ENCODE measurements at places on chromosomes 2 and 18.

- DNase-seq = no peak
Measured at GRCh38 chr2:74849228-74849892, 15.4 kb downstream of the HK2 start.

DNA sequence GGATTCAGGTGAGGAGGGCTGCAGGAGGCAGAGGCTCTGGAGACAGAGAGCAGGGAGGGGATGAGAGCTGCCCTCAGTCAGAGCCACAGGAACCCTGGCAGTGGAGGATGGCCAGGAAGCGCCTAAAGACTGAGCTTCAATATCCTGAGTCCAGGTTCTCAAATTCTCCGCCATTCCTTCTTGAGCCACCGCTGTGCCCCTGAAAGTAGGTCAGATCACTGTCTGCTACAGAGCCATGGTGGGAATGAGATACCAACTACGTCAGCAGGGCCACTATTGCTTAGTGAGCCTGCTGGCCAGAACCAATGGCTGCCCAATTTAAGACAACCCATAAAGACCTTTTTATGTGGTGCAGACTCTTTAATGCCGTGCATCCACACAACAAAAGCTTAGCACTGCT is 155.5 kb downstream of the CTIF start:
- no peak for DNase-seq

DNA sequence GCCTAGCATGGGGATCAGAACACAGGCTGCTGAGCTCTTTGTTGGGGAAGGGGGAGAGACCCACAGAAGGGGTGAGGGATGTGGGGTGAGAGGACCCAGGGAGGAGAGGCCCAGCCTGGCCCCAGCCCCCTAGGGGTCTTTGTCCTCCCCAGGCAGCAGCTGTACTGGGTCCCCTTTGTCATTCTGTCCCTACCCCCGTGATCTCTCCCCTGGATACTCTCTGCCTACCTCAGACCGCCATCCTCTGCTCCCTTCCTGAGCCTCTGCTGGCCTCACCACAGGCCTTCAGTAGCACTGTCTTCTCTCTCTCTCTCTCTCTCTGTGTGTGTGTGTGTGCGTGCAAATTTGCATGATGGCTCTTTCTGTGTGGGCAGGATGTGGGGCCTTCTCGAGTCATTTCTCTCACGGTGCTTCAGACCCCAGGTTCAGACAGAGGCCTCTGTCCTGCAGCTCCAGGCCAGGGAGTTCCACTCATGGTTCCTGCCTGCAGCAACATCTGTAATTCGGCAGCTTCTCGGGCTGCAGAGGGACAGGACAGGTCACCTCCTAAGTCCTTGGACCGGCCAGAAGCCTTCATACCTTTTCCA is 1.4 kb downstream of the PSD4 start:
- no peak for DNase-seq

GRCh38 chr18:38980420-38980819 is 1414.8 kb upstream of the CELF4 start:
- DNase-seq = no peak

GRCh38 chr2:71784734-71785511 is 331.6 kb downstream of the DYSF start:
- DNase-seq = no peak

DNA sequence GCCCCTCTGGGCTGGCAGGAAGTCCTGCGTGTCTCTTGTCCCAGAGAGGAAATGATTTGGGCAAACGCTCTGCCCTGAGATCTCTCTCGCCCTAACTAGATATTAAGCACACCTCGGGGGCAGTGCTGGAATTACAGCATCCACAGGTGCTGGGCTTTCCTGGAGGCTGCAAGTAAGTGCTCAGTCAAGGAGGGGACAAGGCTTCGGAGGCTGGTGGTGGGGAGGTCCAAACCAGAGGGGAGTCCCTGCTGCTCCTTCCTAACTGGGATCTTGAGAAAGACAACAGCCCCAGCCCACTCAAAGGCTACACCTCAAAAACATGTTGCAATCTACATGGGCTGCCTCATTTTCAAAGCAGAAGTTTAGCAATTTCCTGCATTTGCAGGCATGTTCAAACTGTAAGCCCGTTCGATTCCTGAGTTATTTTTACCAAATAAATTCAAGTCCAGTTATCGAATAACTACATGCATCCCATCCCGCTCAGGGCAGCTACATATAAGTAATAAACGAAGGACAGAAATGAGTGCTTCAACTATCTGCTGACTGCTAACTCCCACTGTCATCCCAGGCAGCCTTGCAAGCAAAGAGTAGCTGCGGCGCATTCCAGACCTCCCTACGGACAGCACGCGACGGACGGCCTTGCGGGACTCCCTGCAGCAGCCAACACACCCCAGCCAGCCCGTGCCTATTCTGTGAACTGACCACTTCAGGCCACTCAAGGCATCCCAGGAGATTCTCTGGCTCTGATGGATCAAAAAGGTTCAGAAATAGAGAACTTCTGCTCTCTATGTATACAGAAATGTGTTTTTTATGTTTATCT is 27.5 kb downstream of the ZNF516 start:
- DNase-seq = no peak

- DNase-seq = no peak
Measured at GRCh38 chr18:12769644-12770440, 67.0 kb downstream of the PSMG2 start.

GRCh38 chr2:201918616-201919307 is 112.4 kb downstream of the CDK15 start:
- no peak for DNase-seq

DNA sequence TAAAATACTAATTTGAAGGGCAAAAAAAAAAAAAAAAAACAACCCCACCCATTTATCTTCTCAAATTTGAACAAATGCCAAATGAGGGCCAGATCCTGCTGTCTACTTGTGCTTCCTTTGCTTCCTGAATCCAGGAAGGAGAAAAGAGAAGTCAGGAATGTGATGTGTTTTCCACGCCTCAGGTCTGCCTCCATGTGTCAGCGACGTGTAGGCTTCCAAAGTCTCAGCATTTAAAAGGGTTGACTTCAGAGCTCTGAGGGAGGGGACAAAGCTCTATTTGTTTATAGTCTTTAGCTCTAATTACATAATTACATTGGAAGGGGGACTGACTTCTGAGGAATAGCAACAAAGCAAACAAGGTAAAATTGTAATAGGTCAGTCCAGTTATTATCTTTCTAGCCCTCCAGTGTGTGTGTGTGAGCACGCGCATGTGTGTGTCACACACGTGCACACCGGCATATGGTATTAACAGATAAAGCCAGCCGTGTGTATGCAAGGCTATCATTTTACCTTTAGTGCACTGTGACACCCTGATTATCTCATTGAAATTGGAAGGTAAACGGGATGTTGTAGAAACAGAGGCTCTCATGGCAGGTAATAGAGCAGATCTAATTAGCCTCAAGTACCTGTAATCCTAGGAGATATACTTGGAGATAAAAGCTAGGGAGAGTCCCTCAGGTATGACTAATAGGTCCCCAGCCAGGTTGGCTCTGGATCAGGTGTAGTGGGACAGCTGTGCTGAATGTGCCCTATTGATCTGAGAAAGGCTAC is 911.4 kb upstream of the ZEB2 start:
- no peak for DNase-seq

DNA sequence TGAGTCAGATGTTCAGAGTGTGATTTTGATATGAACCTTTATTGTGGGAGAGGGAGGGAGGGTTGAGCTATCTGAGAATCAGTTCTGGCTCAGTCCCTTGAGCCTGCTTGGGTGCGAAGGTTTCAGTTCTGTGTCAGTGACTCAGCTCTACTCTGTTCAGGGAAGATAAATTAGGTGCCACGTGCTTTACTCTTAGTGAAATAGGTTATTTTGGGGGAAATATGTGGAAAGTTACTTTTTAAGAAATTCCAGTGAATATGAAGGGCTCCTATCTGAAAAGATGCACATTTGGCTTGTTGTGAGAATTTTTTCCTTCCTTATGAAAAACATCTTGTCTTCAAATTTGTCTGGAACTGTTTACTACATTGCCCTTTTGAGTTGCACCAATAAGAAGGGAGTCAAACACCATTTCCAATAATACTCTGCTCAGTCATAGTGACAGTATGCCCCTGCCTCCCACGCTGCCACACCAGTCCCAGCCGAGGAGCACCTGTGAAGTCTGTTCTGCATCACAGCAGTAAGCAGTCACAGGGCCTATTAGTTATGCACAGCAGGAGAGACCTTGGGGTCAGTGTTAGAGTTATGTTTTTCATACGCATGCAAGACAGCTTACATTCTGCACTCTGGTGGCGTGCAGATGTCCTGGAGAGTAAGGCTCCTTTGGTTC is 32.8 kb upstream of the DNAH7 start:
- no peak for DNase-seq

GRCh38 chr2:188050726-188051125 is 240.9 kb upstream of the GULP1 start:
- DNase-seq = no peak

DNA sequence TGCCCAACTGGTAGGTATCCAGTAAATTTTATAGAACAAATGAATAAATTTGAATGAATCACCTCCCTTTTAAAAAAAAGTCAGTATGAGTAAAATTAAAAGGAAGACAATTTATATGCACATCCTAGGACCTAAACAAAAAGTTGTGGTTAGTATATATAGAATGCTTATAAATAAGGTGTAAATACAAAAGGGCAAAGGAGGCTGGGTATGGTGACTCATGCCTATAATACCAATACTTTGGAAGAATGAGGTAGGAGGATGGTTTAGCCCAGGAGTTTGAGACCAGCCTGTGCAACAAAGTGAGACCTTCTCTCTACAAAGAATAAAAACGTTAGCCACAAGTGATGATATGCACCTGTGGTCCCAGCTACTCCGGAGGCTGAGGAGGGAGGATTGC is 12.8 kb downstream of the C2orf69 start:
- DNase-seq = no peak

- no peak for DNase-seq
Measured at GRCh38 chr2:226661789-226662545, 137.7 kb downstream of the IRS1 start.

DNA sequence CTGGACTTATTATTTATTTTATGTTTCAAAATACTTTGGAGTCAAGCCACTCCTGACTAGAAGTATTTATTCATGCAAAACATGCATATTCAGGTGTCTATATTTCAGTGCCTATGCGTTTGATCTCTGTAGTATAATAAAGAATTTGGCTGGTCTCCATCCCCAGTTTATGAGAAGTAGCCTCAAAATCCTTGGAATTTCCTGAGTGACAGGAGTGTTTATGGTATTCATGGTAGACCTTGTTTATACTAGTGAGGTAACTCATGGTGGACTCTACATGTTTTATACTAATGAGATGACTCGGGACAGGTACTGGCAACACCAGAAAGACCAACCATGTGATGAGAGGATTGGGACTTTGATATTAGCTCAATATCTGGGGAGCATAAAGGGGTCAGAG is 43.9 kb upstream of the CSRNP3 start:
- no peak for DNase-seq

DNA sequence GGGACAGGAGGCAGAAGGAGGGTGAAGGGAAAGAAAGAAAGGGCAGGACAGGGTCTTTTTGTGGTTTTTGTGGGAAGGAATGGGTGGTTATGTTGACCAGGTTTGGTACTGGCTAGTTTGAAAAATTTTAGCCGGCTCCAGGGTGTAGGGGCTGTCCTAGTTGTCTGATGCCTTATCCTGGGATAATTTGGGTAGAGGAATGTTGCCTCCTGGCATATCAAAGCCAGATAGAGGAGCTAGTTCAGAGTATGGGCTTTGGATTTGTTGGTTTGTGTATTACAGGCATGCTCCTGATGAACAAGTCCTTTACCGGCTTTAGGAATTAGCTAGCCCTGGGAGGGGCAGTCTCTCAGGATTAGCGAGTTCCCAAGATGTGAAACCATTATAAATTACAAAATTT is 101.1 kb upstream of the LHCGR start:
- DNase-seq = no peak

GRCh38 chr2:139925903-139926302 is 1145.7 kb upstream of the NXPH2 start:
- no peak for DNase-seq

DNA sequence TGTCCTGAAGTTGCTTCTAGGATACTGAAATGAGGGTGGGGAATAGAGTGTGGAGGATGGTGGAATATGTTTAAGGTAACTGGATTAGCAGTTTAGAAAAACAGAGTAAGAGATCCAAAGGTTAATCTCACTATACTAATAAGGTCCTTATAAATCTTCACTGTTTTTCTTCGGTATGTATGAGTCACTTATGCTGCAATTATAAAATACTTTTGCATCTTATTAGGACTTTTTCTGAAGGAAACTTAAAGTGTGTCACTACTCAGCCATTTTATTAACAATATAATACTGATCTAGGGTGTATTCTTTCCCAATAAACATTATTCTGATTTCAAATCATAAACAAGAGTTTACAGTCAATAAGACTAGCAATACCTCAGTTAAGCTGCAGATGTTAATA is 182.3 kb downstream of the ZNF521 start:
- no peak for DNase-seq

- DNase-seq = no peak
Measured at GRCh38 chr2:191045141-191045540, 31.2 kb upstream of the STAT1 start.

GRCh38 chr18:29156531-29156930 is 979.6 kb upstream of the CDH2 start:
- DNase-seq = no peak

DNA sequence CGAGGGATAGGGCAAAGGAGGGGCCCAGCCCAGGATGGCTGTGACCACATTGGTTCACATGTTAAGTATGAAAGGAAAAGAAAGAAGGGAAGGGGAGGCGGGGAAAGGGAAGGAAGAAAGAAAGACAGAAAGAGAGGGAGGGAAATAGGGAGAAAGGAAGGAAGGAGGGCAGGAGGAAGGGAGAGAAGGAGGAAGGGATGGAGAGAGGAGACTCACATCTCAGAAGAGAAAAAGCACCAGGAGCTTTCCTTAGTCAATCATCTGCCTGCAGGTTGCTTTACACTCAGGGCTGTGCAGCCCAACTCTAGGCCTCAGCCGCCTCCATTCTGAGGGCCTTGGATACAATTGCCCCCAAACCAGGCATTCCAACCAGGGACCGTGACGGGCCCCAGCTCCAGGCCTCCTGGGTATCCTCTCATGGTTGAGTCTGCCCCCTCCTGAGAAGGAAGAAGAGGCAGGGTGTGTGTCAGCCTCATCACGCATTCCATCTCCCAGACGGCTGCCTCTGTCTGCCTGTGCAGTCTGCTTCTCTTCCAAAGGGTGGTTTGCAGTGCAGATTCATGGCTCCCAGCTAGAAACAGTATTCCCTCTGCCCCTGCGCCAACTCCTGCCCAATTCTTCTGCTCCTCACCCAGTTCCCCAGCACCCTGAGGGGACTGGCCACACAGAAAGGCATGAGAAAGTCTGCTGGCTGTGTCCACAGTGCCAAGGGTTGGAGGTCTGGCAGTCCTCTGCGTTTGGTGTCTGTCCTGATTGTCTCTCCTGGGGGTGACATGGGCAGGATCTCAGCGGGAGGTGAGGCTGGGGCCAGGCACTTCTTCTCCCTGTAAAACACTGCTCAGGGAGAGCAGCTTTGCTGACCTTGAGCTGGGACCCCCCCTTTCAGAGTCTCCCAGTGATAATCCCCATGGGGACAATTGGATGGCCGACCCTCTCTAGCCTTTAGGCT is 163.3 kb downstream of the SMAD7 start:
- no peak for DNase-seq

GRCh38 chr2:241863536-241863954 is 4.9 kb upstream of the PDCD1 start:
- DNase-seq = peak; percentile 30

GRCh38 chr18:40529478-40529877 is 1425.6 kb upstream of the PIK3C3 start:
- no peak for DNase-seq

GRCh38 chr2:236857246-236857645 is 228.4 kb upstream of the COPS8 start:
- no peak for DNase-seq
